Stimulated activated naive CD4-positive, alpha-beta T cell treated with Interleukin-2 at 50 U/mL for 16 hours (primary cell): ENCODE measurements at places on chromosomes 5 and 9.

GRCh38 chr5:139140591-139141071 lies 57.5 kb downstream of the SIL1 start:
- no peak for DNase-seq

DNA sequence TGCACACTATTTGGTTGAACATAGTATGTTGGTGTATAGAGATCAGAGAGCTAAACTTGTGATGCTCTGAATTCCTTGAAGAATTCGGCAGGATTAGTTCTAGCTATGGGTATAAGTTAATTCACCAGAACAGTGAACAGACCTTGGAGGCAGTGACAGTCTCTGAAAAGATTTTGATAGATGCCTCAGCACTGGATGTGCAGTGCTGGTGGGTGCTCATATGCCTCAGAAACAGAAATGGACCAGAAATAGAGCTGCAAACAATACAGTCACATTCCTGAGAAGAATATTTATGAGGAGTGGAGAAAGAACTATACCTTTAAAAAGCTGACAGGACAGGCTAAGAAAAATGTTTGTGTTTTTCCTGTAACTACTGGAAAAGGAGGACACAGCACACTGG lies 747.7 kb downstream of the KCTD16 start:
- no peak for DNase-seq

GRCh38 chr5:169832304-169832703 lies 148.0 kb downstream of the INSYN2B start:
- DNase-seq, result no peak

DNA sequence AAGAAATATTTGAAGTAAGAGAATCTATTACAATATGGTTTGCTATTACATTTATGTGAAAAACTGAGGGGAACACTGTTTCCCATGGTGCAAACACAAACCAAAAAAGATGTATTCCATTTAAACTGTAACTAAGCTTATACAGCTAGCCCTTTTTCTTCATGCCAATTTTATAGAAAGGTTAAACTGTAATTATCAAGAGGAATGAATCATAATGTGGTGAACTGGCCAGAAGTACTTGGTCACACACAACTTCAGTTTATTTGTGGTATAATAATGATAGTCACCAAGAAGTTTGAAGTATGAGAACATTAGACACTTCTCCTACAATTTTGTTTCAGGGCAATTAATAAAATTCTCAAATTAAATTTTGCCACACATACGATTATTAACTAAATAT lies 177.9 kb downstream of the XRCC4 start:
- no peak for DNase-seq

GRCh38 chr9:116661037-116661954 lies 25.8 kb upstream of the TRIM32 start:
- DNase-seq, result no peak

- no peak for DNase-seq
Observed at GRCh38 chr5:130136300-130136699, 232.0 kb downstream of the CHSY3 start.

- DNase-seq, result no peak
Observed at GRCh38 chr5:171474230-171474813, 54.9 kb downstream of the FGF18 start.
